Activated CD8-positive, alpha-beta memory T cell treated with anti-CD3 and anti-CD28 coated beads for 1 hour (primary cell): ENCODE measurements at places on chromosomes 11 and 22.
A peak's percentile ranks its signal among the peaks of the same experiment; 100 is the strongest.

- no peak for DNase-seq
Observed at GRCh38 chr22:17430412-17430811, 61.2 kb downstream of the CECR2 start.

DNA sequence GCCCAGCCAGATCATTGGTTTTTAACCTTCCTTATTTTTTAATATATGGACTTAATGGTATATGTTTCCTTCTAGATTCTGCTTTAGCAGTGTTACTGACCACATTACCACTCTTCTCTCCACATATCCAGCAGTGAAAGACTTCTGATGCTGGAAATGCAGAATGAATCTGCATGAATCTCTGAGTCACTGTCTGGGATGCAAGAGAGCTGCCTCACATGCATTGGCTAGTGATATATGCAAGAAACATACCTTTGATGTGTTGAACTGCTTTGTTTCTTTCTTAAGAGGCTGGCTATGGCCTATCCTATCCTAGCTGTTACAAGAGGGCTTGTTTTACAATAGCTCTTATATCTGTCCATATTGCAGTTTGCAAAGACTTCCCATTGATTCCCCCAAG, 16.6 kb upstream of the AMPD3 start:
- no peak for DNase-seq

DNA sequence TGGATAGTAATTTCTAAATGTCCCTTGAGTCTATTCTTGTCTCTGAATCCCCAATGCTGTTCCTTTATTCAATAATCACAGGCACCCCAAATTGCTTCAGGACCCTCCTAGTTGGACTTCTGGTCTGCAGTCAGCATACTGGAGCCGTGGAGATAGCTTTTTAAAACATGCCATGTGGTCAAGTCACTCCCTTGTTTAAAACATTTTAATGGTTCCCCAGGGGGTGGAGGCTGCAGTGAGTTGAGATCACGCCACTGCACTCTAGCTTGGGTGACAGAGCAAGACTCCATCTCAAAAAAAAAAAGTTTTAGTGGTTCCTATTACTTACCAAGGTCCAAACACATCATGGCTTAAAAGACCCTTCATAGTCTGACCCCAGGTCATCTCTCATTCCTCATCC, 220.3 kb downstream of the ADAMTS15 start:
- no peak for DNase-seq

GRCh38 chr11:134153147-134153905, 70.4 kb downstream of the NCAPD3 start:
- no peak for DNase-seq

DNA sequence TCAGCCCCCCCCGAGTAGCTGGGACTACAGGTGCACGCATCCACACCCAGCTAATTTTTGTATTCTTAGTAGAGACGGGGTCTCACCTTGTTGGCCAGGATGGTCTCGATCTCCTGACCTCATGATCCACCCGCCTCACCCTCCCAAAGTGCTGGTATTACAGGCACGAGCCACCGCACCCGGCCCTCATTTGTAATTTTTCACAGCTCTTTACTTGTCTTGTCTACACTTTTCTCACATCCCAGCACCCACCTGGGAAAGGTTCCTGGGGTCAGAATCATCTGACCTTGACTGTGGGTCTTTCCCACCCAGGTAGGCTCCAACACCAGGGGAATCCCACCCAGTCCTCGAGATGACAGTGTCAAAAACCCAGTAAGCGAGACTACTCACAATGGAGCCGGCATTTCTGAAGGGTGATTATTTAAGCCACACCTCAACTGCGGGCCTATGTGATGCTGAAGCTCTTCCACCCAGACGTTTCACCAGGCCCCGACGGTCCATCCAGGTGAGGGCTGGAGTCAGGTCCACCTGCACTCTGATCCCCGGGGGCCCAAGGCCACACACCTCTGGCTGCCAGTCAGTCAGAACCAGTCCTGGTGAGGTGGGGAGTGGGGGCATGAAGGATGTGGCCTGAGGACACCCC, 23.4 kb downstream of the CELSR1 start:
- no peak for DNase-seq

DNA sequence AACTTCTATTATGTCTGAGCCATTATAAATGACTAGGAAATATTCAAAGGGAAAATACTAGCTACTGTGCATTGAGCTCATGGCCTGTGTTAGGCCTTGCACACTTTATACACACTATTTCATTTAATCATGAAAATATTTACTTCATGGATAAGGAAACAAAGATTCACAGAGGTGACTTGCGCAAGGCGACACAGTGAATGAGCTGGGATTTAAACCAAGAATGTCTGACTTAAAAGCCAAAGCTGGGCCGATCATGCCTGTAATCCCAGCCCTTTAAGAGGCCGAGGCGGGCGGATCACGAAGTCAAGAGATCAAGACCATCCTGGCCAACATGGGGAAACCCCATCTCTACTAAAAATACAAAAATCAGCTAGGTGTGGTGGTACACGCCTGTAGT, 231.5 kb downstream of the MIAT start:
- DNase-seq = no peak

GRCh38 chr11:3107608-3108182, 50.5 kb upstream of the CARS1 start:
- DNase-seq = no peak

DNA sequence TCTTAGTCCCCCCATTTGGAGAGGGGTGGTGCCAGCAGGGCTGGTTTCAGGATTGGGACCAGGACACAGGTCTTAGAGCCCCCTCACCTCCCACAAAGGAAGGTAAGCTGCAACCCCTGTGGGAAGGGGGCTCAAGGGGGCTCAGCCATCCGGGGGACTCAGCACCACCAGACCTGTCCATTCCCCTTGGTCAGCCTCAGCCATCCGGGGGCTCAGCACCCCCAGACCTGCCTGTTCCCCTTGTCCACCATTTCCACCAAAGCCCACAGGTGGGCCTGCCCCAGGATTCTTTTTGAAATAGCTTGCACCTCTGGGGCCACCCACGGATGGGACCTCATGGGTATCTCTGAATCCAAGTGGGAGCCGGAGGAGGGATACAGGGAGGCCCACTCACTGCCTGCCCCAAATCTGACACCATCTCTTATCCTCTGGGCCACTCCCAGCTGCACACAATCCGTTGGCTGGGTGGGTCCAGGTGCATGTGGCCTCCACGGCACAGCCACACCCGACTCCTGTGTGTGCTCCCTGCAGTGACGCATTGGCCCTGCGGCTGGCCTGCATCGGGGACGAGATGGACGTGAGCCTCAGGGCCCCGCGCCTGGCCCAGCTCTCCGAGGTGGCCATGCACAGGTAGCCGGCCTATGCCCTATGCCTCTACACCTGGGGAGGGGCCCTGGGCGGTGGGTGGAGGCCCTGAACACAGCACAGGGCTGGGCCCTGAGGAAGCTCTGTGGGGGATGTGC, 15.9 kb downstream of the MCAT start:
- DNase-seq = no peak

DNA sequence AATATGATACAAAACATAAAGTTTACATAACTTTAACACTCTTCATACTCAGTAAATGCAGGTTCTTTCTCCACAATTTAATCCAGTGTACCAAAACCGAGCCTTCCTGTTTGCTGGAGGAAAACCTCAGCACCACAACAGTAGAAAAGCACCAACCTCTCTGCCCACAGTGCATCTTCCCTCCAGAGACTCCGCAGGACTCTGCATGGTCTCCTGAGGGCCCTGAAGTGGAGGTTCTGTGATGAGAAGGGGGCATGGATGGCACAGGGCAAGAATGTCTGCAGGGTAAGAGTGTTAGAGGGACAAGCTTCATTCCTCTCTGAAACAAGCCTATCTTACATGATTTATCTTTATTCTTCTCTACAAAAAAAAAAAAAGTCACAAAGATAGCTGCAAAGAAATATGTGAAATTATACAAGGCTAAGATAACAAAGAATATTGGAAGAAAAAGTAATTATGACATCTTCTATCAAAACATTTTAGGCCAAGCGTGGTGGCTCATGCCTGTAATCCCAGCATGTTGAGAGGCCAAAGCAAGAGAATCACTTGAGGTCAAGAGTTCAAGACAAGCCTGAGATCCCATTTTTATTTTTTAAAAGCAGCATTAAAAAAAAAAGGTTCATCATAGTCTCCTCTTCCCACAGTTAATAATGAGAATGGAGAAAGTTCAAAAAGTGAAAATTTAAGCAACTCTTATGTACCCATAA, 102.0 kb downstream of the VPREB1 start:
- DNase-seq = no peak

DNA sequence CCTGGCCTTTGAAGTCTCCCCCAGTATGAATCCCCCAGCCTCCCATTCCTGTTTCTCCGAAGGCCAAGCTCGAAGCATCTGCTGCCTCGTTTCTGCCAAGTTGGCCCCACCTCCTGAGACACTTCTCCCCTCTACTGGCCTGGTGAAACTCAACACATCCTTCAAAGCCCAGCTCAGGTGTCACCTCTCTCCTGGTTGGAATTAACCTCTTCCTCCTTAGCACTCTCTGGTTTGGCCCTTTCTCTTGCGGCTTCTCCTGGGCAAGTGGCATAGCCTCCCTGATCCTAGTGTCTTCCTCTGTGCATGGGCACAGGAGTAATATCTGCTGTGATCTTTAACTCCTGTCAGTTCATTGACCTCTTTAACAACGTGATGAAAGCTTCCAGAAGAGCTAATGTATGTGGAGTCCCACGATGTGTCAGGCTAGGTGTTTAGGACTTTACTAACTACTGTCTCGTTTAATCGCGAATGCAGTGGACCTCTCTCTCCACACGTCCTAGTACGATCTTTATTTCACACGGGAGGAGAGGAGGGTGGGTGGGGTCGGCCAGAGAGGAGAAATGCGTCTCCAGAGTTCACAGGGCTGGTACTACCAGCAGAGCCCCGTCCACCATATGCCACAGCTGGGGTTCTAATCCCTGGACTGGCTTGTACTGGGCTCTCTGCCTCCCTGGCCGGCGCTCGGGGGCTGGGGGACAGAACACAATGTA, 826 bp upstream of the PTPRJ start:
- DNase-seq = no peak

DNA sequence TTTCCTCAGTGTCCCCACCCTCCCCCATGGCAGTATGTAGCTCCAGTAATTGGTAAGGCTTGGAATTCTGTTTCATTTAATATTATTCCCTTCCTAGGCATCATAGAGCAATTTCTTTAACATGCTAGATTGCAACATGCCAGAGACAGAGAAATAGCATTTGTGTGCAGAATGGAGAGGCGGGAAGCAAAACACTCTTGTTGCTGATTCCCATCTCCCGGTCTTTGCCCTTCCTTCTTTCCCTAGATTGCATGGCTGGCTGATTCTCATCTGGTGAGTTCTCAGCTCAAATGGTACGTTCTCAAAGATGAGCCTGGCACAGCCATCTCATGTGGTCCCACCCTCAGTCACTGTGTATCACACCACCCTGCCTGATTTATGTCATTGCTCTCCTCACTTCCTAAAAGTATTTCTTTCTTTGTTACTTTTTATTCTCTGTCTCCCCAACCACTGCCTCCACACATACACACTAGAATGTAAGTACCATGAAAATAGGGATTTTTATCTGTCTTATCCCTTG, 66.9 kb downstream of the ARFGAP2 start:
- DNase-seq = no peak

GRCh38 chr22:19039796-19040280, 82.4 kb downstream of the DGCR2 start:
- no peak for DNase-seq

GRCh38 chr11:3021125-3021524, 29.0 kb upstream of the NAP1L4 start:
- DNase-seq = peak; percentile 16

GRCh38 chr11:102983486-102983885, 28.0 kb upstream of the MMP13 start:
- no peak for DNase-seq

- no peak for DNase-seq
Observed at GRCh38 chr11:108693852-108694251, 29.0 kb downstream of the DDX10 start.

DNA sequence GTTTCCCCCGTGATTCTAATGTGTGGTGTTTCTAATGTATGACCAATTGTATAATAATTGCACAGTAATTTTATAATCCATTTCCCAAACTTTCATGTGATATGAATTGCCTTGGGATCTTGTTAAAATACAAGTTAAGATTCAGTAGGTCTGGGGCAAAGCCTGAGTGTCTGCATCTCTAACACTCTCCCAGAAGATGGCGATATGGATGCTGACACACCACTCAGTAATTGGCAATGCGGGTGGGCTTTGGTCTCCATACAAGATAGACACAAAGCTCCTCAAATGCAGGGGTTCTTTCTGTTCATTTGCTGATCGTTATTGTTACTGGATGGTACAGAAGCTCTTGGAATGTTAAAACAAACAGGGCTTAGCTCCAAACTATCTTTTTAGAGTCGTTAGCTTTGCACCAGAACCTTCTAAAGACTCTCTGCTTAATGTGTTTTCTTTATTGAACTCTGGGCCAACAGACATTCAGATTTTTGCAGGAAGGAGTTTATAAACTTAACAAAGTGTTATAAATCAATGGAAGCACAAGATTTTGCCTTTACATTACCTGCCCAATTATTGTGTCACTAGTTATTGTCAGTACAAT, 45.4 kb upstream of the ANO3 start:
- no peak for DNase-seq

GRCh38 chr11:33893711-33894397, 2.0 kb upstream of the LMO2 start:
- peak; percentile 34 for DNase-seq

DNA sequence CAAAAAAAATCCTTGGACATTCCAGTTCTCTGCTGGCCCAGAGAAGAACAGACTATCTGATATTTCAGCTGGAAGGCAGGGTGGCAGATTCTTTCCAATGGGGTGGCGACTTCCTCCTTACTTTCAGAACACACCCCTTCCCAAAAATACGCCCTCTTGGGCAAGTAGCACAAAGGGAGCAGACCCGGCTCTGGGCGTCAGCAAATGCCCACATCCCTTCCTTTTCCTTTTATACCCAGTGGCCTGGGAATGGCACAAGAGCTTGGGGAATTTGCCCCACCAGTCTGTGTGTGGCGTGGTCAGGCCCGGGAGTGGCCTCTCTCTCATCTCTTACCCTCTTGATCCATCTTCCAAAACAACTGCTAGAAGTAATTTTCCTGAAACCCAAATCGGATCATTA, 33.0 kb upstream of the NUP160 start:
- DNase-seq = no peak

- DNase-seq = no peak
Observed at GRCh38 chr11:12029738-12030363, 21.4 kb upstream of the DKK3 start.

GRCh38 chr11:115383431-115383830, 120.8 kb downstream of the CADM1 start:
- DNase-seq = no peak

DNA sequence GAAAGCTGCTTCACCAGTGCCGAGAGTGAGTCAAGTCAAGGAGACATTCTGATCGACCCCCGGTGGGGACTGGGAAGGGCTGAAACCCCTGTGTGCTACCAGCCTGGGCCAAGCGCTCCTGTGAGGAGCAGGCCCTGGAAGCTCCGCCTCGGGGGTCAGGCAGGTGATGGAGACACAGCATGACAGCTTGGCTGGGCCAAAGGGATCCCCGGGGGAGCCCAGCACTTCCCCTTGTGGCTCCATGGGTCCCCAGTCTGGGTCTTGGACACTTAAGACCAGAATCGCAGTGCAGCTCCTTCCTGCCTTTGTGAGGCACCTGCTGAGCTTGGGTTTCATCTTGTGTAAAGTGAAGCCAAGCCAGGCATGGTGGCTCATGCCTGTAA, 89.2 kb downstream of the MORC2 start:
- no peak for DNase-seq
